ENCODE measurements at places on chromosomes 2 and 18. TPM values are rescaled to one million over a fixed set of nuclear protein-coding genes. Genes with fewer than 3 reads are reported as not detected.

- DNase-seq: no peak
Measured at GRCh38 chr2:162116352-162116751, 35.7 kb downstream of the GCG start.

MAPRE2 gene
- total RNA-seq: 66.6 TPM

DNA sequence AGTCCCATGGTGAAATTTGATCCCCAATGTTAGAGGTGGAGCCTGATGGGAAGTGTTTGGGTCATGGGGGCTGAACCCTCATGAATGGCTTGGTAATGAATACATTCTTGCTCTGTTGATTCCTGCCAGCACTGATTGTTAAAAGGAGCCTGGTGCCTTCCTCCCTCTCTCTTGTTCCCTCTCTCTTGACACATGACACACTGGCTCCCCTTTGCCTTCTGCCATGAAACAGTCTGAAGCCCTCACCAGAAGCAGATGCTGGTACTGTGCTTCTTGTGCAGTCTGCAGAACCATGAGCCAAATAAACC, 30.6 kb upstream of the EPC2 start:
- DNase-seq: no peak

GRHL1 gene
- total RNA-seq: 0.59 TPM

ZCCHC2 gene
- total RNA-seq: 33.8 TPM

GPR75 gene
- total RNA-seq: 0.55 TPM

GRCh38 chr2:47907039-47907781, 912 bp upstream of the FBXO11 start:
- no peak for DNase-seq

DNA sequence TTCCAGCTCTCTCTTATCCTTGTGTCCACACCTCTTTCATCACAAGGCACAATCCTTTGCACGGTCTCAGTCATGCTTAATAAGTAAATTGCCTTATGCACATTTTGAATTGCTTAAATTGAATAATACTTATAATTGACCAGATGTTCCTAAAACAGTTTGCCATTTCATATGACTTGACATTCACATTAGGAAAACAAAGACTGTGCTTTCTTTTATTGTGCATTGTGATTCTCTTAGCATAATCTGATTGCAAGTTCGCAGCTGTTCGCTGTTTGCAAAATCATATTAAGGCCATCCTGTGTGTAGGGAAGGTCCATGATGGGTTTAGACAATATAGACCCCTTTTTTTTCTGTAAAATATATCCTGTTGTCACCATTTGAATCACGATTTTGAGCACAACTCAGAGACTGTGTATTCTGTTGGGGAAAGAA, 75.6 kb downstream of the RNF144A start:
- no peak for DNase-seq

GRCh38 chr2:227368574-227368973, 10.5 kb downstream of the TM4SF20 start:
- no peak for DNase-seq

ALPP gene
- 0.16 TPM for total RNA-seq

DNA sequence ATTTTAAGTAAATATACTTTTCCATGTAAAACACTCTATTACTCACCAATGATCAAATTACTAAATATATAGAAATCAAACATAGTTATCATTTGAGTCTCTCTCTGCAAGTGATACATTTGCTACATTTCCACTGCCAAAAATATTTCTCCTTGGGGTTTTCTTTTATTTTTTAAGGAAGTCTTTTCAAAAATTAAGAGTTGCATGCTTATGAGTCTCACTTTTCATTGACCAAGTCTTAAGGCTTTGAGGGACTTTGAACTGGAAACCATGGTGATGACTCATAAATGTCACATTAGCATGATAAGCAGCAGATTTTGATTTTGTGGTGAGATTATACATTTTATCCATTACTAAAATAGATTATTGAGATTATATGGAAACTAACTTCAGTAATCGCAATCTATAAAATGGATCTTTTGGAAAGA, 152.9 kb downstream of the FAM124B start:
- DNase-seq: no peak

GRCh38 chr2:89851583-89851905, 1160.1 kb downstream of the RPIA start:
- DNase-seq: no peak

- no peak for DNase-seq
Measured at GRCh38 chr2:237685408-237685807, 58.0 kb downstream of the LRRFIP1 start.

DNA sequence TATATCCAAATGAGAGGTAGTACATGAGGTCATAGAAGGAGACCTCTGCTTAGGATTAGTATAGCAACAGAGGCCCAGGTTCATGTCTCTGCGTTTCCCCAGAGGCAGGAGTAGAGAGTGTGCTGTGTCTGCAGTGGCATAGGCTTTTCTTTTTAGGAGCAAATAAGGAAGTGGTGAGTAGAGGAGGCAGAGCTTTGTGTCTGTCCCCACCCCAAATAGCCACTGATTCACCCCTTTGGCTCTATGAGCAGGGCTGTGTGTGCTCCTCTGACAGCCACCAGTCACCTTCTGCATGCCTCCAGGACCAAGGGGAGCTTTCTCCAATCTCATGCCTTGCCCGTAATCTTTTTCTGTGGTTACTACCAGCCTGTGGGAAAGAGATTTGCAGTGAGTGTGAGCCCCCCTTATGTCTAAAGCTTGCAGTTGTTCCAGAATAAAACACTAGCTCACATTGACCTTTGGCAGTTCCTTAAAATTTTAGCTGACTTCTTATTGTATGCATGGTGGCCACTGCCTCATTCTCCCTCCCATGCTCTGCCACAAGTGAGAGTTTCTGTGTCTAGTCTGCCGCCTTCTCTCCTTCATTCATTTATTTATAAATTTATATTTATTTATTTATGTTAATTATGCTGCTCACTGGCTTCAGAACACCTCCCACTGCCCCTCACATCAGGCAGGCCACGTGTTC, 23.5 kb upstream of the ELAC1 start:
- no peak for DNase-seq

CHRNG gene
- not detected for total RNA-seq

GRCh38 chr2:104447831-104448434, 406.0 kb upstream of the POU3F3 start:
- DNase-seq: no peak

ST6GAL2 gene
- not detected for total RNA-seq

MROH2A gene
- not detected for total RNA-seq

GRCh38 chr2:216680951-216681629, 14.3 kb downstream of the IGFBP5 start:
- DNase-seq: no peak

GRCh38 chr2:223950448-223951347, 5.6 kb upstream of the WDFY1 start:
- no peak for DNase-seq

GRCh38 chr2:239177908-239178307, 222.9 kb downstream of the HDAC4 start:
- peak; percentile 50 for DNase-seq

- no peak for DNase-seq
Measured at GRCh38 chr2:64424416-64424987, 29.5 kb upstream of the LGALSL start.

- DNase-seq: no peak
Measured at GRCh38 chr2:231515603-231516002, 14.6 kb downstream of the NMUR1 start.

APOB gene
- not detected for total RNA-seq

- DNase-seq: no peak
Measured at GRCh38 chr2:144517866-144518747, 1.8 kb downstream of the ZEB2 start.

ASB18 gene
- not detected for total RNA-seq

HJURP gene
- total RNA-seq: 77.3 TPM

SLC19A3 gene
- not detected for total RNA-seq

TSPYL6 gene
- total RNA-seq: not detected

DNA sequence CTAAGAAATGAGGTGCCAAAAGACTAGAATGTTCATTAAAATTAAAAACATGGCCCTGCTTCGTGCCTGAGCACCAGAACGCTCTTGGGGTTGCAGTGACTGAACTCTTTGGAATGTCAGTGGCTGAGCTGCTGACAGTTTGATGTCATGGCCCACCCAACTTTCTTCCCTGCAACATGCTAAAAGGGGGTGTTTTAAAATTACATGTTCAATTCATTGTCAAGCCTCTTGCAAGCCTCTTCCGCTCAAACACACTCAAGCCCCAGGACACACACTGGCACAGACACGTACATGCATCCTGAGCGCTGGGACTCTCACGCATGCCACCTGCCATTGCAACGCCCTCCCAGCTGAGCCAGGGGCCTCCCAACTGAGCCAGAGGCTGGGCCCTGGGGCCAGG, 12.6 kb downstream of the RUFY4 start:
- no peak for DNase-seq

DNA sequence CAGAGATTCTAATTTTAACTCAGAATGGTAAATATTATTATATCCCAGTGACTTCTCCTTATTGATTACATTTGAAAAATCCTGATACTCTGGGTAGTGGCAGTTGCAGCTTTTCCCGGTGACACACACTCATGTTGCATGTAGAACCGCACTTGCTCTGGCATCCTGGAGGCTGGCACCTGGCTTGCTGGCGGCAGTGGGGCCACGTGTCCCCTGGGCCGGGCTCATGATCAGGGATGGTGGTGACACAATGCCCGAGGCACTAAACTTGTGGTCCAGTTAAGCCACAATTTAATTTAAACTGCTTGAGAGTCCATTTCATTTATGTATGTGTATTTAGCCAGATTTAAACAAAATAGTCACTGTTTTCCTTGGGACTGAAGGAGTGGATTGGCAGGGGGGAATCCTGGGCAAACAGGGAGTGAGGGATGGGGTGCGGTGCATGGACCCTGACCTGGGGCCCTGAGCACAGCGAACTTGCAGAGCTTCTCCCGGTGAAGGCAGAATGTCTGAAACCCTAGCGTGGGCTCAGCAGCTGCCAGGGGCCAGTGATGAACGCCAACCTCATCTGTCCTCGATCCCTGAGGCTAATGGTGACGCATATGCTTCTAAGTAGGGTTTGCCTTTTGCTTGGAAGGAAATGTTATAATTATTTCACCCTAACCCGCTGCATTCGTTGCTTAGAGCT, 50.0 kb downstream of the KCNG2 start:
- no peak for DNase-seq

DNA sequence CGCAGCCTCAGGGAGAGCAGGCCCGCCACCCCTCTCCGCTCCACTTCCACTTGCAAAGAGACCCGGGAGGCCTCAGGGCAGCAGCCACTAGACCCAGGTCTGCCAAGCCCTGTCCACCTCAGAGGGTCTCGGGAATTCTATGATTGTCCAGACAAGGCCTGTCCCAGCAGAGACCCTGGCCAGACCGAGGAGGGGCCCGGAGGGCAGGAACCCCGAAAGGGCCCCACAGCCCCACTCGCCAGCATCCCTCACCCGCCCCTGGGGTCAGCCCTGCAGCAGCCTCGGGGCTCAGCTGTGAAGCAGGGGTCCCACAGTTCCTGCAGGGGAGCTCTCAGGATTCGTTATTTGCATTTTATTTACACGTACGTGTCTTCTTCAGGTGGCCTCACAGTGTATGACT, 269.5 kb downstream of the EIPR1 start:
- no peak for DNase-seq

PKDCC gene
- total RNA-seq: not detected

DNA sequence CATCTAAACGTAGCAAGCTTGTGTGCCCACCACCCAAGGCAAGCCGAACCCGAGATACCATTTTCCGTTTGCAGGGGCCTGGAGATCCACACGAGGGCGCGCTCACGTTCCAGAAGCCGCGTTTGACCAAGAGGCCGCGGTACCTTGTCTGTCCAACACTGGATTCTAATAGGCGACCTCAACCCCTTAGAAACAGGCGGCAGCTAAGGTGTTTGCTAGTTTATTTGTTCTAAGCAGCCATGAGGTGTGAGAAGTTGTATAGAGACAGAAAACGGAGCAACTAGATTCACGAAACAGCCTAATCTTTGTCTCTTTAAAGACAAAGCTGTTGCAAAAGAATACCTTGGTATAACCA, 4.2 kb downstream of the HOXD11 start:
- DNase-seq: no peak

DNA sequence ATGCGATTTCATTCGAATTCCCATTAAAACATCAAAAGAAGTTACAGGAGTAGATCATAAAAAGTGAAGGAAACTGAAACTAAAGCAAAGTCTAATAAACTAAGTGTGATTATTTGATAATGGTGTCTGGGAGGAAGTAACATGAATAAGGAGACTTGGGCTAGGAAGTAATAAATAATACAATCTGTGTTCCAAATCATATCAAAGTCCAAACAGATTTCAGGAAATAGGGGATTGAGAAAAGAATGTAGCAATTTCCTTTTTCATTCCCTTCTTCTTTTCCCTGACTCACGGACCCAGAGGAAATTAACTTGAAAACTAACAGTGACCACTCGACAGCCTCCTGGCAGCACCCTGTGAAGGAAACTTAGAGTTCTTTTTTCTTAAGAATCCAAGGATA, 758.4 kb upstream of the GCFC2 start:
- DNase-seq: no peak

- no peak for DNase-seq
Measured at GRCh38 chr18:58547864-58548263, 81.0 kb downstream of the ALPK2 start.

REG3A gene
- total RNA-seq: not detected

DNA sequence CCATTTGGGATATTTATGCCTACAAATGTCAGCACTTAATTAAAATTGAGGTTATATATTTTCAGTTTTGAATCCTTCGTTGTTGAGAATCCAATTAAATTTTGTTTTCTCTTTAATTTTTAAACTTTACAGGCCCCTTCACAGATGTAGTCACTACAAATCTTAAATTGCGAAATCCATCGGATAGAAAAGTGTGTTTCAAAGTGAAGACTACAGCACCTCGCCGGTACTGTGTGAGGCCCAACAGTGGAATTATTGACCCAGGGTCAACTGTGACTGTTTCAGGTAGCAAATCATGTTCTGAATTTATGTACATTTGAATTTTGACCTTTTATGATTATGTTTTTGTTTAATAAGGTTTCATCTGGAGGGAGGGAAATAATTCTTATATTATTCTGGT, 17.9 kb downstream of the VAPA start:
- no peak for DNase-seq

TUBA3D gene
- not detected for total RNA-seq

ASPRV1 gene
- 1.5 TPM for total RNA-seq

DNA sequence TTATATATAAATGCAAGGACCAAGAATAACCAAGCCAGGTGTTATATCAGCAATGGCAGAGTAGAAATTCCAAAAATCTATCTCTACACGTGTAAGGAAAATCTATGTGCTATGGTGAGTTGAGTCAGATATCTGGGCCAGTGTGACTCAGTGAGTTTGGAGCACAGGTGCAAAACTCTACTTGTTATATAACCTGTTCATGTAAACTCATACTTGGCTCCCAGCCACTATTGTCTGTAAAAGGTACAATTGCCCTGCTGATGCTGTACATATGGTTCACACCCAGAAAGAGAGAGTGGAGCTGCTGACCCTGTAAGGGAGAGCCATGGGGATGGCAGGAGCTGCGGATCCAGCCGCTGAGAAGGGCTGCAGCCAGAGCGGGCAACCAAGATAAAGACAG, 112.0 kb downstream of the TRABD2A start:
- no peak for DNase-seq

GCG gene
- total RNA-seq: not detected

Measured in activated naive CD4-positive, alpha-beta T cell treated with anti-CD3 and anti-CD28 coated beads, Interleukin-2, amount 50 U/mL, for 72 hours (primary cell).